ENCODE measurements at places on chromosomes 2 and 18.

GRCh38 chr18:10872304-10872703 lies 277.1 kb downstream of the PIEZO2 start:
- no peak for DNase-seq

- no peak for DNase-seq
Observed at GRCh38 chr2:40090044-40090443, 311.0 kb upstream of the THUMPD2 start.

GRCh38 chr18:6256521-6256920 lies 158.2 kb downstream of the L3MBTL4 start:
- no peak for DNase-seq

GRCh38 chr2:97774425-97774824 lies 61.0 kb downstream of the ZAP70 start:
- no peak for DNase-seq

DNA sequence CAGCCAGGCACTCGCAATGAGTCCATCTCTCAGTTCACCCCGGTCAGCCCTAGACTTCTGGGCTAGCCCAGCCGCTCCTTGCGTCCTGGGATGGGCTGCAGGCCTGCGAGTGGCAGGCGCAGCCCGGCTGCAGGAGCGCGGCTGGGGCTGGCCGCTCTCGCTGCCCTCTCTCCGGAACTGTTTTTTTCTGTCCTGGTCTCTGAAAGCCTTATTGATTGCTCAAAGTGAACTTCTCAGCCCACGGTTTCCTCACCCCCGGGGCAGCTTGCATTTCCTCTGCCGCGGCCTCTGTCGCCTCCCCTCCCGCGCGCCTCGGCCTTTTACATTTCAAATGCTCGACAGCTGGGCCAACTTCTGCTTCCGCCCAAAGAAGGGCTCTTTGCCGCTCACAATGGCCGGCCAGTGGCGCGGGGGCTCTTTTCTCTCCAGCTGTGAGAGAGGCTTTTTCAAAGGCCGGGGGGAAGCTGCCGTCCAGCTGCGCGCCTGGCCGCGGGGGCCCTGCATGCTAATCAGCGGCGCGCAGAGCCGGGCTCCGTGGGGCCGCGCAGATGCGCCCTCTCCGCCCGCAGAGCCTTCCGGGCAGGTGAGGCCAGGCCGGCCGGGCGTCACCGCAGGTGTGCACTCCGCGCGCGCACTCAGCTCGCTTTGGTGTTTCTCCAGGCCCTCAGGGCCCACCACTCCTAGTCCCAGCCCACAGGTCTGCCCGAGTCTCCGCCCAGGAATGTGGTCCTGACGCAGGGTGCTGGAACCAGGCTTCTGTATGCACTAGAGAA lies 513.8 kb downstream of the RNF144A start:
- peak; percentile 78 for DNase-seq

- DNase-seq = no peak
Observed at GRCh38 chr2:105220604-105221003, 20.9 kb upstream of the GPR45 start.

- no peak for DNase-seq
Observed at GRCh38 chr2:150259746-150260145, 227.7 kb downstream of the RND3 start.

DNA sequence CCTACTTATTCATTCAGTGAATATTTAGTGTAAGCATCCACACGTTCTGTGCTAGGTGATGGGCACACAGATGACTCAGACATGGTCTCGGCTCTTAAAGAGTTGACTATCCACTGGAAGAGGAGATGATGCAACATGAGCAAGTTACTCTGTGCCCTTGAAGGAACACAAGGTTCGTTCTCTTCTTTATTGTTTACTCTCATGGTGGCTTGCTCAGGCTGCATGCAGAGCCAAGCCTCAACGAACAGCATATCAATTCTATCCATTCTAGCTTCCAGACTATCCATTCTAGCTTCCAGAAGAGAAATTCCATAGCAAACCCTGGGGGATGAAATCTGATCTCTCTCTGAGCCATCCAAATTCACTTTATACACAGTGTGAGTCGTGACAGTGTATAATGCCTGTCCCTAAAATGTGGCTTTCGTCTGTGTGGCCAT lies 68.1 kb upstream of the CTAGE1 start:
- DNase-seq = no peak

- no peak for DNase-seq
Observed at GRCh38 chr2:85283641-85284040, 44.1 kb downstream of the TGOLN2 start.

GRCh38 chr2:84844141-84844540 lies 36.7 kb downstream of the TRABD2A start:
- no peak for DNase-seq

DNA sequence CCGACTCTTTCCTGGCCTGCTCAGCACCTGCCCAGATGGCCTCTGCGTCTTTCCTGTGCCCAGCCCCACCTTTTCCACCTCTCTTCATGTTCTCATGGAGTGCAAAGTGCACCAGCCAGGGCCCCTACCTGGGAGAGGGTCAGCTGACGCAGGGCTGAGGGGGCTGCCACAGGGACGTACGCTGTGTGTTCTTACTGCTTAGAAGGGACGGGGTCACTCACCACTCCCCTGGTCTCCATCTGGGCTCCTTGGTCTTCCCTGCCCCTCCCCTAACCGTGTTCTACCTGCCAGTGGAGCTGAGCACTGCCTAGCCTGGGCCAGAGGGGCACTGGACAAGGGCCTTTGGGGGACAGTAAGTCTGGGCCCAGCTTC lies 8.6 kb downstream of the ERFE start:
- no peak for DNase-seq

DNA sequence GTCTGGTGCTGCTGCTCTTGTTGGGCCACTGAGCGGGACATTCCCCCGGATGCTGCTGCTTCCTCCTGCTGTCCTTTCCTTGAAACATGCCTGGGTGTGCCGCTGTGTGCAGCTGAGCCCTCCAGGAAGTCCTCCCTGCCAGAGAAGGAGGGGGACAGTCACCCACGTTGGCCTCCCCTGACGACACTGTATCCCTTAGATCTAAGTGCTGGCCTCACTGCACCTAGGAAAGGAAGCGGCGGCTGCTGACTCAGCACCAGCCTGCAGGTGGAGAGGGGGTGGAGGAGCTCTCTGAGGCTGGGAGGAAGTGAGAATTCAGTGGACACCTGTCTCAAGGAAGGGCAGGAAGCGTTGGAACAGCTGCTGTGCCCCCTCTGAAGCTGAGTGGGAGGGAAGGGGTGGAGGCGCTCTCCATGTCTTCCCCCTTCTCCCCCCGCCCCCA lies 239.8 kb downstream of the HAUS1 start:
- DNase-seq = peak; percentile 51

GRCh38 chr18:47204908-47205522 lies 28.9 kb upstream of the IER3IP1 start:
- DNase-seq = peak; percentile 30

GRCh38 chr2:133986081-133986837 lies 267.6 kb upstream of the MGAT5 start:
- DNase-seq = no peak

- no peak for DNase-seq
Observed at GRCh38 chr2:204576362-204576979, 31.2 kb downstream of the PARD3B start.

DNA sequence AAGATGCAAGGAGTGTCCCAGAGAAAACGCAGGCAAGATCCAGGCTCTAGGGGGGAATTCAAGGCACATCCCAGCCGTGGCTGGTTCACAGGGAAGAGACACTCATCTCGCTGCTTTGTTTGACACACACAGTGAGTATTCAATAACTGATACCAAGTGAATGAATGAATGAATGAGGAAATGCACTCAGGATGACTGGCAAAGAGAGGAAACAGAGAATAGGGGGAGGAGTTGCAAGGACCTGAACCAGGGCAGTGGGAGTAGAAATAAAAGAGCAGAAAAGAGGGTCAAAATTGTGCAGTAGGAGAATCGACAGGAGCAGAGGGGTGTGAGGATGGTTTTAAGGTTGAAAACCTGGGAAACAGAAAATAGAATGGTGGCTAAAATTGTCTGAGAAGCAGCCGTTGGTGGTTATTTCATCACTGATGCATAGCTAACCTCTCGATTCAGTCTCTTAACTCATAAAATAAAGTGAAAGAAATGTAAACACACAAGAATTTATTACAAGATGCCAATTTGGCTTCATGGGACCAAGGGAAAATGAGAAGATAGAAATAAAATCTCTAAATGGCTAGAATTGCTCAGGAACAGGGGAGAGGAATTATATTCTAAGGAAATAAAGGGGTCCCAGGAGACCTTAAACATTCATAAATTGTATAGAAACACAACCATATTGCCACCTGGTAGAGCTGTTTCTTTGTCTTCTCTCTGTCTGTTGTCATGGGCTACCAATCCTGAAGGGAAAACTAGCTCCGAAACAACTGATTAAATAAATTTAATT lies 63.9 kb upstream of the PHLPP1 start:
- no peak for DNase-seq

- no peak for DNase-seq
Observed at GRCh38 chr2:178531168-178531567, 50.9 kb downstream of the PLEKHA3 start.

DNA sequence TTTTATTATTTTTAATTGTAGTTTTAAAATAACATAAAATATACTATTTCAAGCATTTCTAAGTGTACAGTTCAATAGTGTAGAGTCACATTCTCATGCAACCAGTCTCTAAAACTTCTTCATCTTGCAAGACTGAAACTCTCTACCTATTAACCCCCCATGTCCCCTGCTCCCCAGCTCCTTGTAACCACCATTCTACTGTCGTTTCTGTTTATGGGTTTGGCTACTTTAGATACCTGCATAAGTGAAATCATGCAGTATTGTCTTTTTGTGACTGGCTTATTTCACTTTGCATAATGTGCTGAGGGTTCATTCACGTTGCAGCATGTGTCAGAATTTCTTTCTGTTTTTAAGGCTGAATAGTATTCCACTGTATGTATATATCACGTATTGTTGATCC lies 139.4 kb downstream of the SMAD7 start:
- no peak for DNase-seq

GRCh38 chr2:230929381-230930148 lies 4.5 kb upstream of the GPR55 start:
- DNase-seq = peak; percentile 14

DNA sequence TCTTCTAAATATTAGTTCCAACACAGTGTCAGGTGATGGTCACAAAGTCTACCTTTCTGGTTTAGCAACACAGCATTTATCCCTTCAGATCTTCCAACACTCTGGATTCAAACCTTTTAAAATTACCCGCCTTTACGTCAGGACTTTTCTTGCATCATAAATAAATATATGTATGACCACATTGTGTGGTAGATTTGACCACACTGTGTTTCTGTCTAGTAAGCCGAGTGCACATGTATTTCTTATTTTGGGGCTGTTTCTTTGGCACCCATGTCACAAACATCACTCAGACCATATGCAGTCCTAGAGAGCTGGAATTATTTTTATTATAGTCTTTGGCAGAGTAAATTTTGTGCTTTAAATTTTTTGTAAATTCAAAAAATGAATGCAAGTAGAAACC lies 172.1 kb downstream of the ANKRD44 start:
- no peak for DNase-seq

GRCh38 chr2:127453392-127454171 lies 35.4 kb downstream of the PROC start:
- no peak for DNase-seq

DNA sequence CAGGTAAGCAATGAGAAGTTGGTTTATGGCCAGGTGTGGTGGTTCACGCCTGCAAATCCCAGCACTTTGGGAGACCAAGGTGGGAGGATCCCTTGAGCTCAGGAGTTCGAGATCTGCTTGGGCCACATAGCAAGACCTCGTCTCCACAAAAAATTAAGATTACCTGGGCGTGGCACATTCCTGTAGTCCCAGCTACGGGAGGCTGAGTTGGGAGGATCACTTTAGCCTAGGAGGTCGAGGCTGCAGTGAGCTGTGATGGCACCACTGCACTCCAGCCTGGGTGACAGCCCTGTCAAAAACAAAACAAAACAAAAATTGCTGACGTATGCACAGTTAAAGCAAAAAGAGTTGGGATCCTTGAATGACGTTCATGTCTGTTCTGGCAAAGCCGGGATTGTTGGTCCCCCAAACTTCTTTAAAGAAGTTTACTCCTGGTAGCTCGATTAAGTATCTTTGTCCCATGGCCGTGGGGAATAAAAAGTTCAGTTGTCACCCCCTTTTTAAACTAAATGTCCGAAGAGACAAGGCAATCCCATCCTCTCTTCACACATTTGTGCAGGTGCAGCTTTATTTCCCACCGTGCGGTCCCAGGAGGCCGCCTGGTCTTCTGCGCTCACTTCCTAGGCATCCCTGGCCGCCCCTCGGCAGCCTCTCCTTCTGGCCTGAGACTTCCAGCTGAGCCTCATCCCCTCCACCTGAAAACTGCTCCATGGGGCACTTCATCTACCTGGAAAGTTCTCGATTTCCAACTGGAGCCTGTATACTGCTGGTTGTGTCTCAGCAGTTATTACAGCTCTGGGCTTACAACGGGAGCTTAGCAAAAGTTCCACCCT lies 762 bp upstream of the SPOPL start:
- DNase-seq = no peak

DNA sequence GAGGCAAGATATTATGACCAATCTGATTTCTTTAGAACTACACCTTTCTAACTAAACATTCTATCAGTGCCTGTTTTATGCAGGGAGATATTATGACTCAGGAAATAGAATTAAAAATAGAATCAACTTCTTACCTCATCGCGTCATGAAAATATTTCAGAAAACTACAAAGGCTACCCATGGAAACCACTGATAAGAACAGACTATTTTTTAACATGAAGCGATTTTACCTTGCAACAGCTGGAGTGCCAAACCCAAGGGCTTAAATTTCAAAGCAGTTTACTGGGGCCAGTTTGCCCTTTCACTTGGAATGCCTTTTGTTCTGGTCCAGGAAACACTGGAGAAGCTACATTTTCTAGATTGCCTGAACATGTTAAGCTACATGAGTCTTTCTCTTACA lies 304.8 kb upstream of the CCDC68 start:
- DNase-seq = no peak

DNA sequence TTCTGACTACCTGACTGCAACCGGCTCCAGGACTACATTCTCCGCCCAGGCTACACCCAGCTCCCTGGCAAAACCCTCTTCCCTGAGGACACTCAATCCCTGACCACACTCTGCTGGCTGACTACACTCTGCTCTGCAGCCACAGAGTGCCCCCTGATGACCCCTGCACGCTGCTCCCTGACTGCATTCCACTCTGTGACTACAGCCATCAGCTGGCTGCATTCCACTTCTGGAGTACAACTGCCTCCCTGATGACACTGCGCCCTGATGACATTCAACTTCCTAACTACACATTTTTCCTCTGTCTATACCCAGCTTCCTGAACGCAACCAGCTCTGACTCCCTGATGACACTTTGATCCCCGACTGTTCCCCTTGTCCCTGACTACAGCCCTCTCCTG lies 71.3 kb upstream of the NRXN1 start:
- no peak for DNase-seq

DNA sequence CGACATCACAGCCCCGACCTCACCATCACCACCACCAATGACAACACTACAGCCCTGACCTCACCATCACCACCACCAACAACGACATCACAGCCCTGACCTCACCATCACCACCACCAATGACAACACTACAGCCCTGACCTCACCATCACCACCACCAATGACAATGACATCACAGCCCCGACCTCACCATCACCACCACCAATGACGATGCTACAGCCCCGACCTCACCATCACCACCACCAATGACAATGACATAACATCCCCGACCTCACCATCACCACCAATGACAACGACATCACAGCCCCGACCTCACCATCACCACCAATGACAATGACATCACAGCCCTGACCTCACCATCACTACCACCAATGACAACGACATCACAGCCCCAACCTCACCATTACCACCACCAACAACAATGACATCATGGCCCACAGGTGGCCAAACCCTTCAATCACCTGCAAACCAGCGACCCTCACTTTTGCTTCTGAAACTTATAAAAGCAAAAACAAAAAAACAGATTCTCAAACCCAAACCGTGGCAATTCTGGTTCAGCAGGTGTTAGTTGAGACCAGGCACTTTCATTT lies 70.7 kb upstream of the TMEM18 start:
- DNase-seq = no peak
